GM13976 (cell line): ENCODE measurements at places on chromosomes 2 and 18.
A peak's percentile ranks its signal among the peaks of the same experiment; 100 is the strongest.

DNA sequence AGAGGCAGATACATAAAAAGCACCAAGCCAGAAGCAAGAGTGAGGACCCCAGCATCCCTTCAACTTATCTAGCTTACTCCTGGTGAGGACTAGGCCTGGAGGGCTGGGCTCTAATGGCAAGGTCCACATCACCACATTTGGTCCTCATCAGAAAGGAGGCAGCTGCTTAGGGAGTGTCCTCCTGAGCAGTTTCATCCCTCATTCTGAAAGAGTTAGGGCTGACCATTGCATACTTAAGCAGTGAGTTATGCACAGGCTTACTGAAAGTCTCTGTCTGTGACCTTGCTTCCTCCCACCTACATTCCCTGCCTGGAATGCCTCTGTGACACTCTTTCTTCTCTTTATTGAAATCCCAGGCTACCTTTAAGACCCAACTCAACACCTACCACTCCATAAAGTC, 301.8 kb upstream of the ACVR2A start:
- DNase-seq = no peak

- DNase-seq = no peak
These were observed 38.9 kb downstream of the DHRS9 start for GRCh38 chr2:169108099-169108884.

DNA sequence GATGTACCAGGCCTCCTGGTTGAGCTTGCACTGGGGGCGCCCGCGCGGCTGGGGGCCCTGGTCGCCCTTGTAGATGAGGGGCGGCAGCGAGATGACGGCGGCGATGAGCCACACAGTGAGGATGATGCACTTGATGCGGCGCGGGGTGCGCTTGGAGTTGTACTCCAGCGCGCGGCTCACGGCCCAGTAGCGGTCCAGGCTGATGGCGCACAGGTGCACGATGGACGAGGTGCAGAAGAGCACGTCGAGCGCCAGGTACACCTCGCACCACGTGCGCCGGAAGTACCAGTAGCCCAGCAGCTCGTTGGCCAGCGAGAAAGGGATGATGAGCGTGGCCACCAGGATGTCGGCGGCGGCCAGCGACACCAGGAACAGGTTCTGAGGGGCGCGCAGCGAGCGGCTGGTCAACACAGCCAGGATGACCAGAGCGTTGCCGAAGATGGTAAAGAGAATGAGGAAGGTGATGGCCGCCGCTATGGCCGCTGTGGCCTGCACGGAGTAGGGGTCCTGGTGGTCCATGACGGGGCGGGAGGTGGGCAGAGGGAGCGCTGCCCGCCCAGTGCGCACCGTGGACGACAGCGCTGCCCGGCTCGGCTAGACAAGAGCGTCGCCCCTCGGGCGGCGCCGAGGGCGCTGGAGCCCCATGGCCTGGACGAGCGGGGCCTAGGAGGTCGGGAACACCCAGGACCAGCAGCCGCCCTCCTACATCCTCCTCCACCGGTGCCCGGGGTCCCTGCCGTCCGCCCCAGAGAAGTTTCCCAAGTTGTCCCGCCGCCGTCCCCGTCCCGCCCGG, 544 bp downstream of the ADRA2B start:
- no peak for DNase-seq

DNA sequence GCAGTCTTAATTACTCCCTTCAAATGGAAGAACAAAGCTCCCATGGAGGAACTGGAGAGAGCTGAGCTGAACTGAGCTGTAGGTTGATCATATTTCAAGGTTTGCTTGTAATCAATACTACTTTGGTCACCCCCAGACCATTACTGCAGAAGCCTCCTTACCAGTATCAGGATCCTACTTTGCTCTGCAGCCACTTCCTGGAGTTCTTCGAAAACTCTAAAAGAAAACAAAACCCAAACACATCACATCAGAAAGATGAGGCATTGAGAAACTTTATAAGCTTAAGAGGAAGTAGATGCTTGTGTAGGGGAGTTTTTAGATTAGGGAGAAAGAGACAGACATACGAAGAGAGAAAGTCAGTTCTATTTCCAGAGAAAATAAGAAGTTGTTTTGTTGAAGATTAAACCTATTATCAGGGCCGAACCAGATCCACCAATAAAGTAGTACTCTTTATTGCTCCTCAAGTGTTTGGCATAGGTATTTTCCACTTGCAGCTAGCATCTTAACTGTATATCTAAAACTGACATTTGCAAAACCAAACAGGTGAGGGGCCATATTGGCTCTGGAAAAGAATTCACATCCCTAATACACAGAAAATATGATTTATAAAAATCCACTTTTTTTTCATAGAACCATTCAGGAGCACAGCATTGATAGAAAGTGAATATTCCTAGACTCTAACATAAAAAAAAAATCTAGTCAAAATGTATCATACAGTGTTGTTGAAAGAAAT, 166.9 kb upstream of the KLF7 start:
- DNase-seq = no peak

- no peak for DNase-seq
These were observed 57.9 kb downstream of the POLR1A start for GRCh38 chr2:86047575-86048382.

GRCh38 chr2:7265286-7265685, 348.1 kb downstream of the RNF144A start:
- no peak for DNase-seq

DNA sequence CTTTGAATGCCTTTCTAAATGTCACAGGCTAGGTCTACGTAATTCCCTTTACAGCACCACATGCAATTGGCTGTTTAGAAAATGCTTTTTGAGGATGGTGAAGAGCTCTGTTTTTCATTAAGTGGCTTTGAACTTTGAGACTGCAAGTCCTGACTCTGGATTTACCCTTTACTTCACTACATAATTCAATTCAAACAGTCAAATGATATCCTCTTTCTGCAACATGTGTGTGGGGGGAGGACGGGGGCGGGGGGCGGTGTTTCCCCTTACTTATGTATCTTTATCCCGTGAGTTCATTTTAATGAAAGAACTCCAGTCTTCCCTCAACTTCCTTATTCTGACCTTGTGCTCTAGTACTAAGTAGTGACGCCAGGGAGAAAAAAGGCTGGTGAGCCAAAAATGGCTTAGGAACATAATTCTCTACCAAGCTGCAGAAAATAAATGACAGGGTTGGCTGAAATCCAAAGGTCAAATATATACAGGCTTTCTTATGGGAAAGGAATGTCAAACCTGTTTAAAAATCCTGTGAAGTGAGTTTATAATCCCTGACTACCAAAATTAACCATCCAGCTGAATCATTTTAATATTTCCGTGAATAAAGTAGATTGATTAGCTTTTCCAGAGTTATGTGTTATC, 119.6 kb downstream of the SLC8A1 start:
- DNase-seq = no peak

GRCh38 chr2:48248251-48248933, 281.6 kb upstream of the STON1 start:
- DNase-seq = peak; percentile 19

- no peak for DNase-seq
These were observed 8.9 kb downstream of the PSD4 start for GRCh38 chr2:113182471-113183260.

GRCh38 chr2:5758346-5758745, 66.2 kb downstream of the SOX11 start:
- DNase-seq = no peak

DNA sequence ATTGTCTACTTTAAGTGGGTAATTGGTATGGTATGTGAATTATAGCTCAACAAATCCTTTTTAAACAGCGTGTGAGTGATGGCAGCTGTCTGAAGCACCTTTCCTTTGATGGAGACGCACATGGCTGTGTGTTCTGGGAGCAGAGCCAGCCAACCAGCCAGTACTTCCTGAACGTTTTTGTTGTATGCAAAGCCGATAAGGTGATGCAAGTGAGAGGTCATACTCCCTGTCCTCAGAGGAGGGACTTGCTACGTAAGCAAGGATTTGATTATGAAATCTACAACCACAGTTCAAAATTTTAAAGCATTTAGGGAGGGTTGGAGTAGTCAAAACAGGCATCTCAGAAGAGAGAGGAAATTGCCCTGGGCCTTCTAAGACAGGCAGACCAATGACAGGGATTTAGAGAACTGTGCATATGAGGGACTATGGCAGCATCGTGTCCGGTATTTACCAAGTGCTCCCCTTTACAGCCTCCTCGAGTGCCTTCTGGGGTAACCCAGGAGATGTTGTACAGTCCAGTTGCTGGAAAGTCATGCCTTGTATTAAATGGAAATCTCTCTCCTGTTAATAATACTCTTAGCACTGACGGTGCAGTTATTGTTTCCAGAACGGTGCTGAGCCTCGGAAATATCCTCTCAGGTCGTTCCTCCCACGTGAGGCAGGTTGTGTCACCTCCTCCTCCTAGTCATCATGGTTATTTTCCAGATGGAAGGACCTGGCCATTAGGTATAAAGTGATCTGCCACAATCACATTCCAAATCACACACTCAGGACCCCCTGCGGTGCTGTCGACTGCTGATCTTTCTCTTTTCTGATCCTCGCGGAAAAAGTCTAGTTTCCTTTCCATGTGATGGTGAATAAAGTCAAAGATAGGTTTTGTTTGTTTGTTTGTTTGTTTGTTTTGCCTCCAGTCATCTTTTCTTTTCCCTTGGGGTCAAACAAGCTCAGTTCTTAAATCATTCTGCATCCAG, 28.4 kb downstream of the ARHGEF4 start:
- no peak for DNase-seq

- DNase-seq = no peak
These were observed 42.9 kb upstream of the MYO1B start for GRCh38 chr2:191202209-191202721.

DNA sequence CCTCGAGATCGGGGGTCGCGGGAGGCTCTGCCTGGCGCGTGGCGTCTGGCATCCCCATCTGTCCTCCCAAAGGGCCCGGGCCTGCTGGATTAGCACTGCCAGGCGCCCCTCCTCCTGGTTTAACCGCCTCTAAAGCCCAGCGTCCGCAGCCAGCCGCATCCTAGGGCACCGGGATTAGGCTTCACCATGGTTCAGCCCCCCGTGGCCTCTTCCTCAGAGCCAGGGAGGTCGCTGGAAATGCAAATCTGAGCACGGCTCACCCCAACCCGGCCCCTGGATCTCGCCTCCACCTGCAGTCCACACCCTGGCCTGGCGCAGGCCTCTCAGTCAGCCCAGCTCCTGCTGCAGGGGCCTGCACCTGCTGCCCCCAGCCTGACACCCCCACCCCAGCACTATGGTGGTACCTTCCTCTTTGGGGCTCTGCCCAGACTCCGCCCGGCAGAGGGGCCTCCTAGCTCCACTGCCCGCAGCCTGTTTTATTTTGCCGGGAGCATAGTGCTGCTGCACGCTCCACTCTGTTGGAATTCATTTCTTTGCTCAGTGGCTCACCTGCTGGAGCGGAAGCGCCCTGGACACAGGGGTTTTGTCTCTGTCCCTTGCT, 13.2 kb downstream of the PRELID3A start:
- peak; percentile 60 for DNase-seq

DNA sequence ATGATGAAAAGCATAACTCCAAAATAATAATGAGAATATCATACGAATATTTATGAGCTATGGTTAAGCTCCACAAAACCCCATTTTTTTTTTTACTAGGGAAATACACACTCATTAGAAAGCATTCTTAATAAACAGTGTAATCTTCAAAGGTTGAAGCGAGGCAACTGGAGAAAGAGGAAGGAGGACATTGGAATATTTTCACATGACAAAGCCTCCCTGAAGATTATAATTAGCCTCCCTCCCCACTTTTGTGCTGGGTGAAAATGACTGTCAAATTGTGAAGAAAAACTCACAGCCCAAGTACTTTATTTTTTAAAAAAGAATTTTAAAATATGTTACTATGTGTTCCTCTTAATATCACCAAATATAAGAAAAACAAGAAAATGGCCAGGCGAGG, 64.1 kb upstream of the NFU1 start:
- no peak for DNase-seq

- no peak for DNase-seq
These were observed 180.6 kb downstream of the ZNF521 start for GRCh38 chr18:25171334-25171733.
